ACHN (cell line): ENCODE measurements at places on chromosomes 13 and 19.

DNA sequence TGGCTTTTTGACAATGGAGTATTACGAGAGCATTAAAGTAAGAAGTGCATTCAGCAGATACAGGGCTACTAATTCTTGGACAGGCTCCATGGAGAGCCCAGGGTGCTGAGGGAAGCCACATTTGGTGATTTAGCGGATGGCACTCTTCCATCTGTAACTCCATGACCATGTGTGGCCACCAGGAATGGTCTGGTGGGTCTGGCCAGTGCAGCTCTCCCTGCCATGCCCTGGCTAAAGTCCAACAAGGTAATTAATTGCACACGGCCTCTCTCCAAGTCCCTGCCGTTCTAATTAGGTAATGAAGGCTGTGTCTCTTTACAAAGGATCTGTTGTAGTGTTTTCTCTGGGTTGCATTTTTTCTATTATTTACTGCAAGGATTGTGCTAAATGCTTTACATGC, 4.3 kb upstream of the ZFR2 start:
- DNase-seq, result no peak

DNA sequence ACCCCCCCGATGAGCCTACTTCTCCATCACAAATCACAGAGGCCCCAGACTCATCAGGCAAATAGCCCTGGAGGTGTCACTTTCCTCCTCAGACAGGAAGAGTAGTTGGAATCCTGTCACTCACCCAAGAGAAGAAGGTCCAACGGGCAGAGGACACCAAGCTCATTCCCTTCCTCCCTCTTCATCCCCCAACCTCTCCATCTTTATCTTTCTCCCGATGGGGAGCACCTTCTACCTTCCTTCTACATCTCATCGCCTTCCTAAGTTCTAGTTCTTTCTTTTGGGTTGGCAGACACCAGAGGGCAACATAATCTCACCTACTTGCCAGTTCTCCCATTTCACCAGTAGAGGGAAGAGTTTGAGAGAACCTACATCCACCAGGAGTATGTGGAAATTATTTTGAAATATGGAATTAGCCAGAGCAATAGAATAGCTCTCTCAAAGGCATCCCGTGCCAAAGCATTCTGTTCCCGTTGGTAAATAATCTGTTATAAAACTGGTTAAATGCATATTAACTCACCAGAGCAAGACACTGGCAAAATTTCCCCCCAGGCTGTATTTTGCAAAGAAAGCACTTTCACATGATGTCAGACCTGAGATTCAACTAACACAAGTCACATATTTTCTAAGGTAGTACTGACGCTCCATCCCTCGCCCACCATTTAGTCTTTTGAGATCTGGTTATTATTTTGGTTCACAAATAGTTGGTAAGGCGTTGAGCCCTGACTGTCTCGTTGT, 55.0 kb downstream of the ZIC5 start:
- peak; percentile 73 for DNase-seq

- no peak for DNase-seq
These were observed 274.7 kb downstream of the FGF14 start for GRCh38 chr13:102127153-102127552.

DNA sequence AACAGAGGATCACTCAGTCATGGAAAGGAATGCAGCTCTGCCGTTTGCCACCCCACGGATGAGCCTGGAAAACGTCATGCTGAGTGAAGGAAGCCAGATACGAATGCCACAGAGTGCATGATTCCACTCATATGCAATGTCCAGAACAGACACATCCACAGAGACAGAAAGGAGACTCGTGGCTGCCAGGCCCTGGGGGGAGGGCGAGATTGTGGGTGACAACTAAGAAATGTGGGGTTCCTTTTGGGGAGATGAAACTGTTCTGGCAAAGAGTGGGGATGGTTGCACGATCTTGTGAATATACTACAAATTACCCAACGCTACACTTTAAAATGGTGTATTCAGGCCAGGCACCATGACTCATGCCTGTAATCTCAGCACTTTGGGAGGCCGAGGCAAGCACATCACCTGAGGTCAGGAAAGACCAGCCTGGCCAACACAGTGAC, 27.2 kb upstream of the NAPA start:
- no peak for DNase-seq

DNA sequence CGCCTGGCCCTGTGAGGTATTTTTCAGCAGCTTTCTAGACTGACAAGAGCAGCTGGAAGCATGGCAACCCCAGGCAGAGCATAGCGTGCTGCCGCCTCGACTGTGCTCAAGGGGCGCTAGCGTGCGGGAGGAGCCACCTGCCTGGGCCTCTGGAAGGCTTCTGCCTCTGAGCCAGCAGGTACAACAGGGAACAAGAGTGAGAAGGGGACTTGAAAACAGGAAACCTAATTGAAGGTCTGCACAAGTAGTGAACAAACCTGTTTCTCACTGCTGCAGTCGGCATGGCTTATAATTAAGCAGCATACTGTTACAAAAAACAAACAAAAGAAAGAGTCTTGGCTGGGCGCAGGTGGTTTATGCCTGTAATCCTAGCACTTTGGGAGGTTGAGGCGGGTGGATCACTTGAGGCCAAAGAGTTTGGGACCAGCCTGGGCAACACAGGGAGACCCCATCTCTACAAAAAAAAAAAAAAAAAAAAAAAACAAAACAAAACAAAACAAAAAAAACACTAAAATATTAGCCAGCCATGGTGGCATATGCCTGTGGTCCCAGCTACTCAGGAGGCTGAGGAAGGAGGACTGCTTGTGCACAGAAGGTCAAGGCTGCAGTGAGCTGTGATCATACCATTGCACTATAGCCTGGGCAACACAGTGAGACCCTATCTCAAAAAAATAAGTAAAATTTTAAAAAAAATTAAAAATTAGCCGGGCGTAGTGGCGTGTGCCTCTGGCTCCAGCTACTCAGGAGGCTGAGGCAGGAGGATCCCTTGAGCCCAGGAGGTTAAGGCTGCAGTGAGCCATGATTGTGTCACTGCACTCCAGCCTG, 12.6 kb upstream of the GARRE1 start:
- no peak for DNase-seq

GRCh38 chr13:44764302-44764692, 188.2 kb upstream of the TSC22D1 start:
- no peak for DNase-seq

- DNase-seq, result no peak
These were observed 57.4 kb downstream of the TDRD3 start for GRCh38 chr13:60454425-60454824.

GRCh38 chr19:2236314-2237050, at the start of the genes PLEKHJ1 and SF3A2:
Gene PLEKHJ1, minus strand, starts transcription at chr19:2236329. Its CDS starts 81 bp downstream, at chr19:2236248.
Gene SF3A2, plus strand, starts transcription at chr19:2236824. Its CDS starts 6,595 bp downstream, at chr19:2243419.
- peak; percentile 94 for DNase-seq

- no peak for DNase-seq
These were observed 260.6 kb downstream of the ATP8A2 start for GRCh38 chr13:25632166-25632888.

GRCh38 chr13:83121896-83122295, 760.4 kb downstream of the SLITRK1 start:
- no peak for DNase-seq

DNA sequence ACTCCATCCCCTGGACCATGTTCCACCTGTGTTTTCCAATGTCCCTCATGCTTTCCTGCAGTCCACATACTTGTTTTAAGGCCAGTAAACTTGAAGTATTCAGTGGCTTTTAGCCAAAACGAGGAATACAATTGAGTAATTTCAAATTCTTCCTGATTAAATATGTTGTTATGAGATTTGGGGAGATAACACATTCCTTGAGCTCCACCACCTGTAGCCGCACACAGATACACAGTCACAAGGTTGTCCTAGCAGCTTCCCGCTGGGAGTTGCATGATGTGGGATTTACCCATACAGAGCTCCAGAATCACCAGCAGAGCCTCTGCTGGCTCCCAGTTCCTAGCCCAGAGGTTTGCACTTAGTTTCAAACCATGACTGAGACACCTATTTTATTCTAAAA, 53.6 kb upstream of the FRY start:
- DNase-seq, result no peak

DNA sequence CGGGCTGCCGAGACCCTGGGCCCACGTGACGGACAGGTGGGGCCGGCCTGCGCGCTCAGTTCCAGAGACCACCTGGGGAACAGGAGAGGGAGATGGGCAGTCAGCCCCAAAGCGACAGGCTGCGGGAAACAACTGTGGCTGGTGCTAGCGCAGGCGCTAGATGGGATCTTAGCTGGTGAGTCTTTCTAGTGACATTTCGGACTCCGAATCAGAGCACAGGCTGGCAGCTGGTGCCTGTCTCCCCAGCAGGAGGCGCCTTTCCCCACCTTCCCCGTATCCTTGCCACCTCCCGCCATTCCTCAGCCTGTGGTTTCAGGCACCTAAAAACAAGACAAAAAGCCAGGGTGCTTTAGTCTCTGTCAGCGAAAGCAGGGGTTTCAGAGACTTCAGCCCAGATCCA, 19.4 kb upstream of the RANBP3 start:
- DNase-seq, result no peak

- DNase-seq, result no peak
These were observed 1262.4 kb upstream of the PCDH20 start for GRCh38 chr13:62678039-62678438.

- peak; percentile 51 for DNase-seq
These were observed 310.9 kb downstream of the ZNF536 start for GRCh38 chr19:30682999-30683536.

DNA sequence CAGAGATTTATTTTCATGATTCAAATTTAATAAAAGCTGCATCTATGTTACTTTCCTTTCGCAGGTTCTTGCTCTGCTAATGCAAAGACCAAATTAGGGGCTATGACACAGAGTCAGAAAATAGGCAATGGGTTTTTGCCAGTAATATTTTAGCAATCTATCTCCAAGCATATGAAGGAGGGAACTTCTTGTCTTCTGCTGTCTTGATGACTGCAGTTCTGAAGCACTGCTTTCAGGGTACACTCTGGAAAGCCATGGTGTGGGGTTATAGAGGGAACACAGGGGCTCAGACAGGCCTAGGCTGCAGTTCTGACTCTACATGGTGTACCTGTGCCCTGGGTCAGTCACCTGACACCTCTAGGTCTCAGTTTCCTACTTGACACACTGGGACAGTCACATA, 263.4 kb downstream of the DNAJC15 start:
- no peak for DNase-seq

DNA sequence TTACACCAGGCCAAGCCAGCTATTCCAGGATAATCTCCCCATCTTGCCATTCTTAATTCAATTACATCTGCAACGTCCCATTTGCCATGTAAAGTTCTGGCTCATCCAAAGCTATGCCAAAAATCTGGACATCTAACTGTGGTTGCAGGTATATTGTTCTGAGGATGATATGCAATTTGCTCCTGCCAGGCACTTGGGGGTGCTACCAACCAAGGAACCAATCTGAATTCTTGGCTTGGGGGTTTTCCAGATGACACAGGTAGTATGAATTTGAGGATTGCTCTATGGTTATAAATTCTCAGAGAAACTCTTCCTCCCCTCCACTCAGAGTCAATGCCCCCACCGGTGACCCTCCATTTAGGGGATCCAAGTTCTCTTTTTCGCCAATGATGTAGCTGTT, 33.0 kb downstream of the CRYL1 start:
- DNase-seq, result peak; percentile 25

- peak; percentile 37 for DNase-seq
These were observed 19.6 kb downstream of the FUZ start for GRCh38 chr19:49793561-49793840.

DNA sequence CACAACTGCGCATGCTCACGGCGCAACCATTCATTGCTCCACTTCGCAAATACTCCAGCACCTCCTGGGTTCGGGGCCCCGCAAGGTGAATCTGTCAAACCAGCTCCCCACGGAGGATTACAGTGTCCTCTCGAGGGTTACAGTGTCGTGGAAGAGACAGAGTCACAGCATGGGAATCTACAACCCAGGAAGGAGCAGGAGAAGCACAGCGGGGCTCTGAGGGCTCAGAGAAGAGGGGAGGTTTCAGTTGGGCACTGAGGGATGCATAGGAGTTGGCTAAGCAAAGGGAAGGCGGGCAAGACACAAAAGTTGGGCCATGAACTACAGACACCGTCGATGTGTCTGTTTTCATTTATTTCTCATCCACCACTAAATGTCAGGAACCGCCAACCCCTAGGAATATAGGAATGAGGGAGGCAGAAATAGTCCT, 1.0 kb upstream of the GTF2F1 start:
- DNase-seq, result no peak

GRCh38 chr19:15913830-15914229, 16.0 kb upstream of the CYP4F2 start:
- DNase-seq, result no peak

DNA sequence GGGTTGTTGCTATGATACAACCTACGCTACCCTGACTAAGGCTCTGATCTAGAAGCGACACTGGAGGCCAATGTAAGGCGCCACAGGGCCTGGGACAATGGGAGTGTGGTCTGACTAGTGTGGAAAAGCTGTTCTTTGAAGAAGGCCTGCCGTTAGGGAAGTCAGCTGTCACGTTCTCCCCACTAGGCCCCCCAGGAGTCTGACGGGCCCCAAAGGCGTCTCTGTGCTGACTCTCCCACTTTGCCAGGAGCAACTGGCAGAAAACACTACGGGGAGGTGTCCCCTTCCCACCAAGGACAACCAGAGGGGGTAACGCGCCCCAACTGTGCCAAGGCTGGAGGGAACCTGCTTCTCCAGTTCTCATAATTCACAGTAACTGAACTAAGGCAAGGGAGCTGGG, 25.3 kb upstream of the EIF3G start:
- DNase-seq, result no peak

DNA sequence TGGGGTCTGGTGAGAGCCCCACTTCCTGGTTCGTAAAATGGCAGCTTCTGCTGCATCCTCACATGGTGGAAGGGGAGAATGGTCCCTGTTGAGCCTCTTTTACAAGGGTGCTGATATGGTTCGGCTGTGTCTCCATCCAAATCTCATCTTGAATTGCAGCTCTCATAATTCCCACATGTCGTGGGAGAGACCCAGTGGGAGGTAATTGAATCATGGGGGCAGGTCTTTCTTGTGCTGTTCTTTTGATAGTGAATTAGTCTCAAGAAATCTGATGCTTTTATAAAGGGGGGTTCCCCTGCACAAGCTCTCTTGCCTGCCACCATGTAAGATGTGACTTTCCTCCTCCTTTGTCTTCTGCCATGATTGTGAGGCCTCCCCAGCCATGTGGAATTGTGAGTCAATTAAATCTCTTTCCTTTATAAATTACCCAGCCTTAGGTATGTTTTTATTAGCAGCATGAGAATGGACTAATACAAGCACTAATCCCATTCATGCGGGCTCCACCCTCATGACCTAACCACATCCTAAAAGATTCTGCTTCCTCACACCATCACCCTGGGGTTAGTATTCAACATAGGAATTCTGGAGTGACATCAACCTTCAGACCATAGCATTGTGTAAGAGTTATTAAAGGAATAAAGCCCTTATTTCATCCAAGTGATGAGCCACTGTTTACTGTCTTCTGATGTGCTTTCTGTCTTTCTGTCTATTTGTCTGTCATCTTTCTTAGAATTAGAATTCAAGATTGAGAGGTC, 159.0 kb upstream of the IRS2 start:
- DNase-seq, result no peak

DNA sequence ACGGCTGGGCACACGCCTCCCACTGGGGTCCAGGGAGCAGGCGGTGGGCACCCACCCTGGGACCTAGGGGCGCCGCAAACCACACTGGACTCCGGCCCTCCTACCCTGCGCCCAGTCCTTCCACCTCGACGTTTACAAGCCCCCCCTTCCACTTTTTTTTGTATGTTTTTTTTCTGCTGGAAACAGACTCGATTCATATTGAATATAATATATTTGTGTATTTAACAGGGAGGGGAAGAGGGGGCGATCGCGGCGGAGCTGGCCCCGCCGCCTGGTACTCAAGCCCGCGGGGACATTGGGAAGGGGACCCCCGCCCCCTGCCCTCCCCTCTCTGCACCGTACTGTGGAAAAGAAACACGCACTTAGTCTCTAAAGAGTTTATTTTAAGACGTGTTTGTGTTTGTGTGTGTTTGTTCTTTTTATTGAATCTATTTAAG, 1.6 kb downstream of the JUNB start:
- no peak for DNase-seq

- DNase-seq, result no peak
These were observed 190.4 kb downstream of the DCLK1 start for GRCh38 chr13:35940734-35941133.

- DNase-seq, result no peak
These were observed 11.8 kb downstream of the ARHGEF18 start for GRCh38 chr19:7360393-7360984.
